ENCODE measurements at places on chromosomes 2 and 18.

GRCh38 chr2:40192864-40193669 is 258.8 kb downstream of the SLC8A1 start:
- DNase-seq, result no peak

GRCh38 chr18:38923540-38923939 is 1357.9 kb upstream of the CELF4 start:
- no peak for DNase-seq

DNA sequence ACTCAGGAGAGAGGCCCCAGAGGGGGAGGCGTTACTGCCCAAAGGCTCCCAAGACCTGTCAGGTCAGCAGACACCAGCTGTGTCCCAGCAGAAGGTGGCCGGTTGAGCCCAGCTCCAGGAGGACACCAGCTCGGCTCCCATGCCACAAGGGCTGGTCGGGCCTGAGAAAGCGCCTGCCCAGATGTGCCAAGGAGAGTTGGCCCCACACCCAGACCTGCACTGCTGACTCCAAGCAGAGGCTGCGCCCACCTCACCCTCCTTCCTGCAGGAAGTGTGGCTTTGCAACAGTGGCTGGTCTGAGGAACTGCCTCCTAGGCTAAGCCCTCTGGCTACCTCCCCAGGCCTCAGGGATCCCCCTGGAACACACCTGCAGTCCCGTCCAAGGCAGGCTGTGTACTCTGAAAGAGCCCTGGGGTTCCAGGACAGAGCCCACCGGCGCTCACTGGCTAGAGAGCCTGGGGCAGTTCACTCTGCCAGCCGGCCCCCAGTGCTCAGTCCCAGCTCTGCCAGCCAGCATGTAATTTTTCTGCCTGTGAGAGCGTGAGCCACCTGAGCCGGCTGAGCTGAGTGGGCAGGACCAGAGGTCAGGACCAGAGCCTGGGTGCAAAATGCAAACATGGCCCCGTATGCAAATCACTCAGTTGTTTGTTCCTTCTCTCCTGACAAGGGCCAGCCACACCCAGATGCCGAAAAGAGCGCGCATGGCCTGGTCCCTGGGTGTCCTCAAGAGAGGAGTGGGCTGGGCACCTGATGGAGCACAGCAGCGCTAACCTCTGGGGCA is 36.9 kb upstream of the PTMA start:
- no peak for DNase-seq

DNA sequence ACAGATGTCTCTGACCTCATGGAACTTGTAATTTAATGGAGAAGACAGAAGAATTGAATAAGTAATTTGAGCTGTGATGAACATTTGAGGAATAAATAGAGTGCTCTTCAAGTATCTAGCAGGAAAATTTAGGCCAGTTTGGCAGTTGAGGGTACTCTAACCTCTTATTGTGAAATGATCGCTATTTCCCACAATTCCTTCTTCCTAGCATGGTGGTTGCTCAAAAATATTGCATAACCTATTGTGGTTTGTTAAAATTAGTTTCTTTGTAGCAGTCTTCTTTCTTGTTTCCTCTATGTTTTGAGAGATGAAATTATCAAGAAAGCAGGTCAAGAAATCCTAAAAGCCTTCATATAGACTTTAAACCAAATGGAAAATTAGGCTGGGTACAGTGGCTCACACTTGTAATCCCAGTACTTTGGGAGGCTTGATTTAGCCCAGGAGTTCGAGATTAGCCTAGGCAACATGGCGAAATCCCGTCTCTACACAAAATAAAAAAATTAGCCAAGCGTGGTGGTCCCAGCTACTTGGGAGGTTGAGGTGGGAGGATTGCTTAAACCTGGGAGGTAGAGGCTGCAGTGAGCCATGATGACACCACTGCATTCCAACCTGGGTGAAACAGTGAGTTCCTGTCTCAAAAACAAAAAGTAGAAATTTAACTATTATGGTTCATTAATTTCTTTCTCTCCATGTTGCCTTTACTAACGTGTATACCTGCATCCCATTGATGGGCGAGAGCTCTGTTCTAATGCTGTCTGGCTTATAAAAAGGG is 58.7 kb downstream of the RBKS start:
- DNase-seq, result no peak

- no peak for DNase-seq
These were observed 7.9 kb downstream of the DES start for GRCh38 chr2:219426068-219426443.

- no peak for DNase-seq
These were observed 648.3 kb upstream of the PKDCC start for GRCh38 chr2:41399437-41400087.

DNA sequence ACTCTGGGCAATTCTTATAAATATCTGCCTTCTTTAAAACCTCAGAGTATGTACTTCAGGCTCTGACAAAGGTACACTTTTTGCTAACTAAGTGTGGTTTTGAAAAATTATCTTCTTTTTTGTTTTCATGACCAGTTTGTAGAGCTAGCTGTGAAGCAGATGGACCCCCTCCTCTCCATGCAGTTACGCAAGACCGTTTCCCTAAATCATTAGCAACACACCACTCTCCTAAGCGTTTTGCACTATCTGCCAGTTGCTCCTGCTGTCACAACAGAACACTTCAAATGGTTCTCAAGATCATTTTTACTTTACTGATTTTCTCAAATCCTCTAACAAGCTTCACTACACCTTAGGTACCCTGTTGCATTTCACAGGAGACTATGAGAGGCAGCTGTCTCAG is 53.3 kb downstream of the GULP1 start:
- DNase-seq, result no peak

GRCh38 chr2:55936351-55936750 is 12.8 kb upstream of the EFEMP1 start:
- no peak for DNase-seq

GRCh38 chr2:70241340-70241739 is 7.1 kb downstream of the TIA1 start:
- DNase-seq, result no peak

- DNase-seq, result no peak
These were observed 201.0 kb upstream of the SP5 start for GRCh38 chr2:170514140-170514539.

DNA sequence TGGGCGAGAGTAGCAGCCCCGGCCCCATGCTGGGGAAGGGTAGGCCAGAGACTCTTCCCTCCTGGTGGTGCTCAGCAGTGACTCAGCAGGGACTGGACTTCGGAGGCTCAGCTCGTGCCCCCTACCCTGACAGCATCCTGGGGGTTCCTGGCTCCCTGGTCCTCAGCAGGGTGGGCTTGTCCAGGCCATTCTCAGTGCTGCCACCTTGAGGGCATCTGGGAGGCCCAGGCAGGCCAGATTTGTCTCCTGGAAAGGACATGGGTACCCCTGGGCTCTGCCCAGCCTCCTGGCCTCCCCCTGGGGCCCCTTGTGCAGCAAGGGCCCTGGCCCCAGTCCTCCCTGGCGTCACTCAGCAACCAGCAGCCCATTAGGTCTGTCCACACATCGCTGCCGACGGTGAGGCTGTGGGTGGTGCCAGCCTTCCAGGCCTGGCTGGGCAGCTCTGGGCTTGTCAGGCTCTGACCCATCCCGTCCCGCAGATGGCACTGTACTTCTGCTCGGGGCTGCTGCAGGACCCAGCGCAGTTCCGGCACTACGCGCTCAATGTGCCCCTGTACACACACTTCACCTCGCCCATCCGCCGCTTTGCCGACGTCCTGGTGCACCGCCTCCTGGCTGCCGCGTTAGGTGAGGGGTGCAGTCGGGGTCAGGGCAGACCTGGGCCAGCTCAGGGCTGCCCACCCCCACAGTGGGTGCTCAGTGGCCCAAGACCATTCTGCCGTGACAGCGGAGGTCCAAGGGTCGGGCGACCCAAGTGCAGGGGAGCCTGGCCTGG is 45.0 kb upstream of the ALPP start:
- DNase-seq, result no peak

DNA sequence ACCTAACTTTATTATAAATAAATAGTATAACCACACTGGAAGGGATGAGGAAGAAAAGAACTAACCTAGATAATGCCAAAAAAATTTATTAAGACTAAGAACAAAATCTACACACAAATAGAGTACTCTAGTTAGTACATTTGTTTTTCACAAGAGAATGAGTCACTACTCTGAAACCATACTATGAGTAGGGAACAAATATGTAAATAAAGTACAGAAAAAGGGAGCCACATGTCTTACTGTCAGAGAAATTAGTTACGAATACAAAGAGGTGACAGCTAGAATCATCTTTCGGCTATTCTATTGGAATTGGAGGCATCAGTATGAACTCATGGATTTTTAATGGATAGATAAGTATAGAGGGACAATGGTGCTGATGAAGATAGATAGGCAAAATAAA is 150.5 kb downstream of the COPS8 start:
- no peak for DNase-seq

DNA sequence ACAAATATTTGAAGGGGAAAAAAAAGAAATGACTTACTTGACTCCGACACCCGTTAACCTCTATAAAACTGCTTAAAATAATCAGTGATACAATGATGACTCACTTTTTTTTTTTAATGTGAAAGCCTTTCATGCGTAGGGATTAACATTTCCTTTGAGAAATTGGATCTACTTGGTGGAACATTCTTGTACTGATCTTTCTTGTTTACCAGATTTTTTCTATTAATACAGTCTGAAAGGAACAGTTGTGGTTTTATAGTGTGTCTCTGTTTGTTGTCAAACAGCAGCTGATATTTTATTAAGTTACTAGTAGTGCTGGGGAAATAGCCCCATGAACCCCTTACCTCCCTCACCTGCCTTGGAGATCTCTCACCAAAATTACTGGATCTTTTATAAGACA is 40.2 kb upstream of the NEB start:
- DNase-seq, result no peak

DNA sequence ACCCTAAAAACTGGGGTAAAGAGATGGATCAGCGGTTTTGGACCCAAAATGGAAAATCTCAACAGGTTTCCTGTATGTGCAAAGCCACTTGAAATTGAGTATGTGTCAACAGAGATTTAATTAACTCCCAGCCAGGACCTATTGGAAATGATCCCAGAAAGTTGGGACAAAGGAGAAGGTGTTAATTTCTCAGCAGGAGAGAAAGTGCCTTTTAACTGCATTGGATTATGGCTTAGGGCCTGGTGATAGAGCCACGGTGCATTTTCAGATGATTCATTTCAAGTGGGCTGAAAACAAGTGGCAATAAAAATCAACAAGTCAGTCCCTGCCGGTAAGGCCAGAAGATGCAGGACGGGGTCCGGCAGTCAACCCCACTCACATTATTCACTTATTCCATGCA is 80.2 kb upstream of the BCL11A start:
- no peak for DNase-seq

- no peak for DNase-seq
These were observed 566.2 kb downstream of the GALR1 start for GRCh38 chr18:77815666-77816338.

DNA sequence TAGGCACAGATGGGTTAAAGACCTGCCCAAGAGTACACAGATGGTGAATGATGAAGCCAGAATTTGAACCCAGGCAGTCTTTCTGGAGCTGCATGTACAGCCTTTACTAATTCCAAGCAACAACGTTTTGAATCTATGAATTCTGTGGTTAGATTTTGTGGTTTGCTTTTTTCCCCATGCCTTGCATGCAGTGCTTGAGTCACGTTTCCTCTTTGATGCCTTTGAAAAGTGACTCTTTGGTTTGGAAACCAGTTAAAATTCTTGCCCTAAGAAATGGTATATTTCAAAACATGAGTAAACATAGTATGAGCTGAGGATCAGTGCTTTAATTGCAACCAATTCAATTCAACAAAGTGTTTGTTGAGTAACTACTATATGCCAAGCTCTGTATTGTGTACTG is 48.2 kb upstream of the PPM1B start:
- DNase-seq, result peak; percentile 73

GRCh38 chr2:98515250-98515991 is 70.8 kb downstream of the INPP4A start:
- no peak for DNase-seq

- no peak for DNase-seq
These were observed 1.5 kb downstream of the MMADHC start for GRCh38 chr2:149586063-149586462.

DNA sequence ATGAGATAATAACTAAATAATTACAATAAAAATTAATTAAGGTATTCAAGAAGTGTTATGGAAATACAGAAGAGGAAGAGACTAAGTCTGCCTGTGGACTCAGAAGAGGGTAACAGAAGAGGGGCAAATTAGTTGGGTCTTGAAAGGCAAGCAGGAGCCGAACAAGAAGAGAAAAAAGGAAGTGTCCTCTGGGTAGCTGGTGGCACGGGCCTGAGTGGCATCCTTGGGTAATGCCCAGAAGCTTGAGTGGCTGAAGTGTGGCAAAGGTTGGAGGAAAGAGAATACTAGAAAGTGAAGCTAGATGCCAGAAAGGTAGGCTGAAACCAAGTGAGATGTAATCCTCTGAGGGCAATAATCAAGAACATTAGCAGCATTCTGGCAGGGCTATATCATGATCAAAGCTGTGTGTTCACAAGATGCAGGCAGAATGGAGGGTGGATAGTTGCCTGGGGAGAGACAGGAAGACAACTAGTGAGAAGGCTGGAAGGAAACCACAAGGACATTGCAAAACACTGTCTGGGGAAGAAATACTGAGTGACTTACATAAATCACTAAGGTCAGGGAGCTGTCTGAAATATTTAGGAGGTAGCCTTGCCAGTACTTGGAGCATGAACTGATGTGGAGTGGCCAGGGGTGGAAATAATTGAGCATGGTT is 16.2 kb downstream of the DOCK10 start:
- no peak for DNase-seq

DNA sequence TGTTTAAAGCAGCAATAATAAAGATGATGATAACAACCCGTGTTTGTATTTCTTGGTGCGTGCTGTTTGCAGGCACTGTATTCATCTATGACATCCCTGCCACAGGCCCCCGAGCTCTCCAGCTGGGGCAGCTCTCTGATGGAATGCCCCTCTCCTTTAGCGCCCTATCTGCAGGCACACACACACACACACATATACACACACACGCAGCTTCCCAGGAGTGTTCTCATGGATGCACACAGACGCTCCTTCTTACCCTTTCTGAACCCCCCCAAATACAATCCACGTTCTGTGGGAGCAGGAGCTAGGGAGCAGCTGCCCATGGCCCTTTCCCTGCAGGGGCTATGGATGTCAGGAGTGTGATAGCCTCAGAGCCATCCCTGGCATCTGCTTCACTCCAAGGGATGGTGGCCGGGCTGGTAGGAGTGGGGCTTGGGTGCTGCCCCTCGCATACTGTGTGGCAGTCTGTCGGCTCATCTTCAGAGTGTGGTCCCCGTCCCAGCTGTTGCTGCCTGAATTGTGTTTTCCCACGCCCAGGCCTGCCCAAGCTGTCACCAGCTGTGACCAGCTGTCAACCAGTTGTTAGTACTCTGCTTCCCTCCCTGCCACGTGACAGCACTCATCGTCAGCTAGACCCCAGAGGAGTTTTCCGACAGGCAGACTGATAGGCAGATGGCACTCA is 50.8 kb upstream of the MYCN start:
- no peak for DNase-seq

DNA sequence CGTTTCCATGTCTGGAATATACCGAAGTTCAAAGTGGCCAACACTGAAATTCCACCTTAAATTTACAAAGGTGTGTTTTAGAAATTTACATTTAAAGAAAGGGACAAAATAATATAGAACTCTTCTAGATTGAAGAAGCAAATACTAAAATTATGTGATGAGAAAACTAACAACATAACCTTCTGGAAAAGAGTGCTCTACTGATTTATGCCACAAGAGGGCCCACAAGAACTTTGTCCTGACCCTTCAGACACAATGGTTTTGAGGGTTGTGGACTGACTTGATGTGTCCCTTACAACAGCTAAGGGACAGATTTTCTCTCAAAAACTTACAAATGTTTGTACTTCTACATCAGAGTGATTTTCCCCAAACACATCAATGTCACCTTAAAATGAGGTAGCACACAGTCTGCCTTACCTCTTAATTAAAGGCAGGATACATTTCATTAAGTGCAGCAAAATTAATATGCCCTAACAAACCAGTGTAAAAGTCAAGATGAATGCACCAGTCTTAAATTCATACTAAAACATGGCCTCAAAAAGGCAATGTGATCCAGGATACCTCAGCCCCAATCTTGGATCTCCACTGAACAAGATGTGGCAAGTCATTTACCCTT is 36.2 kb downstream of the EIF2AK3 start:
- peak; percentile 18 for DNase-seq

Measured in amniotic stem cell (primary cell).